ENCODE measurements at places on chromosomes 12 and 14.

- DNase-seq: no peak
These were observed 20.0 kb downstream of the IRF2BPL start for GRCh38 chr14:77008541-77008940.

DNA sequence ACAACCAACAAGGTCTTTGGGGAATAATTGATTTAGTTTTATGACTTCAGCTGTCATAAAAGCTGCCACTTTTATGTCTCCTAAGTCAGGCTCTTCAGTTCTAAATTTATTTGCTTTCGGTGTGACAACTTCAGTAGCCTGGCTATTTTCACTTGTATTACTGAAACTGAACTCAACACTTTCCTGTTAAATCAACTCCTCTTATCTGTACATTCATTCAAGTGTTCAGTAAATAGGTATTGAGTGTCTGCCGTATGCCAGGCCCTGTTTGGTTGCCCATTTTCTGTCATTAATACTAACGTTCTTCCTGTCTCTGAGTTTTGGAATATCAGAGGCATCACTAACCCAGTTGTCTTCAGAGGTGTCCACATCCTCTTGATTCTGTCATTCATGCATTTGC, 7.5 kb downstream of the UTP20 start:
- DNase-seq: no peak

DNA sequence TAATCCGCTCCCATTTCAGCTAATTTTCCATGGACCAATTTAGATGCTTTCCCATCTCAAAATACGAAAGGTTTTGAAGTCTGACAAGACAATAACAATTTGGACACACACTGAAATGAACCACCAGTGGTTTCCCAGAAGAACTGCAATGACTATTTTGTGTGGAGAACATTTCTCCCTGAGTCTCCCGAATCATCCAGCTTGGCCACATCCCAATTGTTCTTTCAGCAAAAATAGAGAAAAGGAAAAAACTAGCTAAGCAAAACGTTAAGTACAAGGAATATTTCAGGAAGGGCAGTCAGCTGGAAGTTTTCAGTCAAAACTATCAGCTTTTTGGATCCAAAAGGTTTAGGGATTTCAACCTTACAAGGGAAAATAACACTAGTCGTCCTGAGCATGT, 390.6 kb downstream of the KCNH5 start:
- DNase-seq: peak; percentile 44

DNA sequence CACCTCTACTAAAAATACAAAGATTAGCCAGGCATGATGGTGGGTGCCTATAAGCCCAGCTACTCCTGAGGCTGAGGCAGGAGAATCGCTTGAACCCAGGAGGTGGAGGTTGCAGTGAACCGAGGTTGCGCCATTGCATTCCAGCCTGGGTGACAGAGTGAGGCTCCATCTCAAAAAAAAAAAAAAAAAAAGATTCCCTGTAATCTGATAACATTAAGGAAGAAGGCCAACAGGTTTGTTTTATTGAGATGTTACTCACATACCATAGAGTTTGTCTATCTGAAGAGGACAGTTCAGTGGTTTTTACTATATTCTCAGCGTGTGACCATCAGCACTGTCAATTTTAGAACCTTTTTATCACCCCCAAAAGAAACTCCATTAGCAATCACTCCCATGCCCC, 37.5 kb downstream of the TSPAN9 start:
- DNase-seq: no peak

- DNase-seq: no peak
These were observed 46.1 kb downstream of the RNFT2 start for GRCh38 chr12:116784238-116784612.

DNA sequence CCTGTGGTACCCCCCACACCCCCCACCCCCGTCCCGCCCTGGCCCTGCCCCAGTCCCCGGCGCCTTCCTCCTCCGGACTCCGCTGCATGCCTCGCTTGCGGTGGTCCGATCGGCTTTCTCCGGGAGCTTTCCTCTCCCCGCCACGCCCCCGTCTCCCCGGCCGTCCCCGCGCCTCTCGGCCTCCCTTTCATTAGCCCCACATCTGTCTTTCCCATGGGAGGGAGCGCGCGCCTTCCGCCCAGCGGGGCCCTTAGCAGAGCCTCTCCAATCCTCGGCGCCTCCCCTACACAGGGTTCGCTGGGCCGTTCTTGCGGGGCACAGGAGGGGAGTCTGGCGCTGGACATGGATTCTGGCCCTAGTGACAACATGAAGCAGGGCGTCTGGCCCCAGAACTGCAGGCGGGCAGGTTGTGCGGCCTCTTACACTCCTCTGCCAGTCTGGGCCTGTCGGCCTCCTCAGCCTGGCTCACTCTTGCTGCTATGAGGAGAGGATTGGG, 1.5 kb upstream of the EFS start:
- peak; percentile 49 for DNase-seq

DNA sequence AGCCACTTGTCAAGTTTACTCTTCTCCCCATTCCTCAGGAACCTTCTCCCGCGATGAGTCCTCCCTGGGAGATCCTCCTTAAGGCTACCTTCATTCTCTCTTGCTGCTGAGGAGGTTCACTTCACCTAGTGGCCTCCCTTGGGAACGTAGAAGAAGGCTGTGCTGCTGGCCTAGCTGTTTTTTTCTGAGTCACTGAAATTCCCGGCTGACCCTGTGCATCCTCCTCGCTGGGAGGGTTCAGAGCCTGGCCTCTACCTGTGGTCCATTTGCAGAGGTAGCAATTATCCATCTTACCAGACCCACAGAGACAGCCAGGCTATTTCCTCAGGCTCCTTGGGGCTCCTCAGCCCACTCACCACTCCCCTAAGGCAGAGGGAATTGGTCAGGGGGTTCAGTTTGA, 4.6 kb downstream of the KRT82 start:
- DNase-seq: no peak

Data from astrocyte of the spinal cord (primary cell).